ENCODE measurements at places on chromosomes 5 and 9.
A peak's percentile ranks its signal among the peaks of the same experiment; 100 is the strongest.

DNA sequence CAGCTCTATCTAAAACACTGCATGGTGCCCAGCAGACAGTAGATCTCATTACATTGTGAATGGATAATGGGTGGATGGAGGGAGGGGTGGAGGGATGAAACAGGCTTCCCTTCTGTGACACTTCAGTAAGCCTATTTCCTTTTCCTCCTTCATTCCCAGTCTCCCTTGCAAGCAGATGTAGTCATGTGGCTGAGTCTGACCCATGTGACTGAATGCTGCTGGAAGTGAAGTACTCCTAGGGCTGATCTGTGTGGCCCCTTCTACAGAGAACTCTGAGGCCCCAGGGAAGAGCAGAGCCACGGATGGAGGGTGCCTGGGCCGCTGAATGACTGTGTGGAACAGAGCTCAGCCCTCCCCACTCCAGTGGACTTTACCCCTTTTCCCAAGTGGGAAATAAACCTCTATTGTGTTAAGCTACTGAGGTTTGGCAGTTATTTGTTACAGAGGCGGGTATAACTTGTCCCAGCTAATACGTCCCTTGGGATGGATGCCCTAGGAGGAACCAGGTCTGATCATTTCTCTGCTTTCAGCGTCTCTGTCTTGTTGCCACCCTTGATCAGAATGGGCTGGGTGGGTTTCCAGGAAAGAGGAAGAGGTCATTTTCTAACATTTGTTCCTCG is 176.1 kb upstream of the MVB12B start:
- no peak for DNase-seq

GRCh38 chr5:179306191-179307012 is 38.9 kb downstream of the ADAMTS2 start:
- DNase-seq: no peak

GRCh38 chr5:72744136-72744535 is 72.3 kb upstream of the TNPO1 start:
- no peak for DNase-seq

- DNase-seq: peak; percentile 16
Observed at GRCh38 chr5:144187699-144188294, 17.1 kb downstream of the KCTD16 start.

DNA sequence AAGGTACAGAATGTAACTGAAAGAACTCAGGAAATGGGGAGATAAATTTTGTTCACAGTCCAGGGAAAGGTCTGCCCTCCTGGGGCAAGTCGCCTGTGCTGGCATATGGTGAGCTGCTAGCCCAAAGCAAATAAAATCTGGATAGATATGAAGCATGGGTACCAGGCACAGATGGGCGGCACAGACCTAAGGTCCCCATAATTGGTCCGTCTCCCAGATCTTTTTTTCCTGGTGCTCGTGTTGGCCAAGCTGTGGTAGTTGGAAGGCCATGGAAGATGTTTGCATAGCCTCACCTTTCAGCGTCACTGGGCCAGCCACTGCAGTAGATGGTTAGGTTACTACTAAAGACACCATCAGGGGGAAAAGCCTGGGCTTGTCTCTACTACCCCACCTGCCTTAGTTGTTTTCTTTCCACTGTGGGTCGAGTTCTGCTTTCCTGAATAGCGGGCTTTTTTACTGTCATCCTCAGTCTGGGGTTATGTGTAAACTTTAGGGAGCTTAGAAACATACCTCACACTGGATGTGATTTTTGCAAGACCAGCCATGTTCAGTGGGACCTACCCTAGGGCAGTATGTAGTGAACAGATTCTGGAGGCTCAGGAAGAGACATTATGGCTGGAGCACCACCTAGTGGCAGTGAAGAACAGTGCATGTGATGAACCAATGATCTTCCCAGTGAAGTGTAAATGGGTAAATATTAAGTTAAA is 24.2 kb upstream of the GLRX start:
- peak; percentile 52 for DNase-seq

- DNase-seq: no peak
Observed at GRCh38 chr5:134136221-134136631, 21.7 kb downstream of the TCF7 start.

GRCh38 chr5:59579101-59579823 is 314.3 kb downstream of the PDE4D start:
- DNase-seq: no peak

- no peak for DNase-seq
Observed at GRCh38 chr9:14993901-14994554, 83.8 kb upstream of the FREM1 start.

GRCh38 chr5:122704247-122705036 is 70.4 kb upstream of the SNX2 start:
- DNase-seq: peak; percentile 18

All from NCI-H446 treated with DMSO at 0.1 percent for 48 hours (cell line).